ENCODE measurements at places on chromosomes 1 and 21.
A peak's percentile ranks its signal among the peaks of the same experiment; 100 is the strongest.

DNA sequence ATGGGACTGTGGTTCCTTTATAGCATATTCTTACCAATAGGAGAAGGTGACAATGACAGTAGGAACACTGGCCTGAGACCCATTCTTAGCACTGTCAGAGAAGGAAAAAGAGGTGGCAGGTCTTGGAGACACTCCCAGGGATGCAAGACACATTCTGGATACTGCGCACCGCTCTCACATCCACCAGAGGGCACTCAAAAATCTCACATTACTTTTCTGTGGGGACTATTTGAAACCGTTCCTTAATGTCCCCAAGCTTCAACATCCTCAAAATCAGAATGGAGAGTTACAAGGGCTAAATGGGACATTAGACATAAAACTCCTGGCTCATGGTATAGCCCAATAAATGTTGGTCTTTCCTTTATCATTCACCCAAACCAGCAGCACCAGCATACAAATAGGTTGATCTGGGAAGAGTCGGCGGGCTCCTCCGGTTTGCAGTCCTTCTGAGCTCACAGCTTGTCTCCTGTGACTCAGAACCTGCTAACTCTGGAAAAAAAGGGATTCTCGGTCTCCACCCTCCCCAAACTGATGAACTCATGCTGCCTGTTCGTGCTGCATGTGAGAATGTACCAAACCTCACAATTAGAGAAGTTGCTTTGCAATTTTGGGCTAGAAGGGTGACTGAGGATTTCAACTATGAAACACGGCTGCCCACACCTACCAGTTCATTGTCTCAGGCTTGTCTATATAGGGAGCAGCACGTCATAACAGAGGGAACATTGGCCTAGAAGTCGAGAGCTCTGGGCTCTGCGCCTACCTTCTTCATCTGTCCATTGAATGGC lies 40.2 kb downstream of the IL12RB2 start:
- DNase-seq = peak; percentile 45

GRCh38 chr1:29736582-29737188 lies 500.4 kb downstream of the PTPRU start:
- DNase-seq = peak; percentile 27

- peak; percentile 4 for DNase-seq
Observed at GRCh38 chr21:43865540-43866259, 677 bp downstream of the AGPAT3 start.

DNA sequence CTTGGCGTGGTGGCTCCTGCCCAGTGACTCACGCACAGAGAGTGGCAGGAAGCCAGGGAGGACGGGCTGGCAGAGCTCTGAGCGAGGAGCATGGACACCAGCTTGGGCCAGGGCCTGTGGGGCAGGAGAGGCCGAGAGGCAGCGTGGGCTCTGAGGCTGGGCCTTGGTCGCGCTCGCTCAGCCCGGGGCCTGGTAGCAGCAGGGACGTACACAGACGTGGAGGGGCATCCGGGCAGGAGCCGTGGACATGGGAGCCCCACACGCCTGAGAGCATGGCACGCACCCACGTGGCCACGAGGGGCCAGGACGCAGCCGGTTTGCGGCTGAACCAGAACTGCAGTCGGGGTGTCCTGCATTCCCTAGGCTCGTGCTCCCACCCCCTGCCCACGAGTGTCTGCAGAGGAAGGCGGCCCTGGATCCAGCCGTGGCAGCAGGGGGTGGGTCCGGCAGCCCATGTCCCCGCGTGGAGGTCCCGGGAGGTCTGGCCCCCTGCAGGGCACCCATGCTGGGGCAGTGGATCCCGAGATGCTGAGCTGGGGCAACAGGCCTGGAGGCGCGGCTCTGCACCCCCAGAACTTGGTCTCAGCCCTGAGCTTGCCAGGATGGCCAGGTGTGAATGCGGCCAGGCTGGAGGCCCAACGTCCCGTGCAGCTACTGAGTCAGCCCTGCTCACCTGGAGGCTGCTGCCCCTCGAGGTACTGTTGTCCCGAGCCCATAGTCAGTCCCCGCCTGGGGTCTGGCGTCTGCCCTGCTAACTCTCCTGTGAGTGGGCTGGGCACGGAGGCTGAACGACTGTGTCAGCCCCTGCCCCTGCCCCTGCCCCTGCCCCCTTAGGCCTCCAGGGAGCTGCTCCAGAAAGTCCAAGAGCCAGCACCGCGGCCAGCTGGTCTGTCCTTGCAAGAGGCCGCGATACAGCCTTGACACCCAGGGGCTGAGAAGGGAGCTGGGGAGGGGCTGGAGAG lies 61.6 kb downstream of the SLX9 start:
- no peak for DNase-seq

DNA sequence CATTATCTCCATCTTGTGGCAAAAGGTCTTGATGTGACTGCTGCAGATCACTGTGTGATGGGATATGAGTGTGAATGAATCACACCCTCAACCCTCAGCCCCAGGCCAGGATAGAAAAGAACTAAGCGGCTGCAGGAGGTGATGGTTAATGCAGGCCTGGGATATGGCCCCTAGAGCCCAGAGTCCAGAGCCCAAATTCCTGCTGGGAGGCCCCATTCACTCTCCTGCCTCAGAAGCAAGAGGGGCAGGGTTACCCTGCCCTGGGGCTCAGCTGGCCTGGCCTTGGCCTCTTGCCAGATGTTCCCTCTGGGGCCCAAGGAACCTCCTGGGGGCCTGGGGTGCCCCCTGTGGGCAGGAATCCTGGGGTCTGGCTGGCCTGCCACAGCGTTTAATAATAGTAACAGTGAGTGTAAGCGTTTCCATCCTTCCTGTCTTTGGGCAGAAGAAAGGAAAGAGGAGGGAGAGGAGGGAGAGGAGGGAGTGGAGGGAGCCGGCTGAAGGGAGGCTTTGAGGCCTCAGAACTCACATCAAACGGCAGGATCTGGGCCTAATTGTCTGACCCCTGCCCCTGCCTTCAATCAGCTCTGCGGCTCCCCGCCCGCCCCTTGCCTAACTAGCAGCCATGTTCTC lies 26.2 kb downstream of the DMAP1 start:
- no peak for DNase-seq

GRCh38 chr21:23963454-23963853 lies 1643.8 kb downstream of the MRPL39 start:
- DNase-seq = no peak

- DNase-seq = no peak
Observed at GRCh38 chr1:22291057-22291456, 148.2 kb upstream of the WNT4 start.

DNA sequence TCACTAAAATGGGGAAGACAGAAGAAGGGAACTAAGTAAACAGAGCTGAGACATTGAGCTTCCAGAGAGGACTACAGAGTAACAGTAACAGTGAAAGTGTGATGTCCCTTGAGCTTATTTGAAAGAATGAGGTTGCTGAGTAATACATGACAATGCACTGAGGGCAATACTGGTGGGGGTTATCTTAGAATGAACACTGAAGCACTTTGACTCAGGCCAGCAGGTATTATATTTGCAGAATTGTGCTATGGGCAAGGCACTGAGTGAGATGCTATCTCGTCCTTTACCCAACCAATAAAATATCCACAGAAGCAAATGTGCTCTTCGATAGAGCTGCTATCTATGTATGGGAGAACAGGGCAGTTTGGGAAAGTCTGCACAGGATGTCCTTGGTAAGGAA lies 133.2 kb downstream of the DISP1 start:
- no peak for DNase-seq

DNA sequence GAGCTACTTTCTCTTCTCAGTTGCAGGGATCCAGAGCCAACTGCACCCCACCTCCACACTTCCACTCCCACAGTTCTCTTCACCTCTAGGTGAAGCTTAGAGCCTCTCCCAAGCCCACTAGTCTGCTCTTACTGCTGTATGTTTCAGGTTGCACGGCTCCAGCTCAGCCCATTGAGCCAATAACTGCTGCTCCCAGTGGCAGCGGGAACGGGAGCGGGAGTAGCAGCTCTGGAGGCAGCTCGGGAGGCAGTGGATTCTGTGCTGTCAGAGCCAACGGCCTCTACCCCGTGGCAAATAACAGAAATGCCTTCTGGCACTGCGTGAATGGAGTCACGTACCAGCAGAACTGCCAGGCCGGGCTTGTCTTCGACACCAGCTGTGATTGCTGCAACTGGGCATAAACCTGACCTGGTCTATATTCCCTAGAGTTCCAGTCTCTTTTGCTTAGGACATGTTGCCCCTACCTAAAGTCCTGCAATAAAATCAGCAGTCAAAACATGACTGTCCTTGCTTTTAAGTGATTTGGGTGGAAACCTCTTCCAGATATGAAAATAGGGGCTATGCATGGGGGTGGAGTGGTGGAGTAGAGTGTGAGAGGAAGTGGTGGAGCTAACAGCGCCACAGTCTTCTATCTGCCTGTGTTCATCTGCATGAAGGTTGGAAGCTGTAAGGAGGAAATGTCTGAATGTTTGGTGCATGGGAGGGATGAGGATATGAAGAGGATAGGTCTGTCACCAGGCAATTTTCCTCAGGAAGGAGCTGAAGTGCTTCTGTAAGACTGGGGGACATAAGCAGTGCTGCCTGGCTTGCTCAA lies 29.6 kb downstream of the CHIA start:
- no peak for DNase-seq

GRCh38 chr1:223886516-223886921 lies 40.8 kb upstream of the TP53BP2 start:
- DNase-seq = no peak

GRCh38 chr1:22828484-22829308 lies 118.1 kb downstream of the EPHB2 start:
- no peak for DNase-seq

DNA sequence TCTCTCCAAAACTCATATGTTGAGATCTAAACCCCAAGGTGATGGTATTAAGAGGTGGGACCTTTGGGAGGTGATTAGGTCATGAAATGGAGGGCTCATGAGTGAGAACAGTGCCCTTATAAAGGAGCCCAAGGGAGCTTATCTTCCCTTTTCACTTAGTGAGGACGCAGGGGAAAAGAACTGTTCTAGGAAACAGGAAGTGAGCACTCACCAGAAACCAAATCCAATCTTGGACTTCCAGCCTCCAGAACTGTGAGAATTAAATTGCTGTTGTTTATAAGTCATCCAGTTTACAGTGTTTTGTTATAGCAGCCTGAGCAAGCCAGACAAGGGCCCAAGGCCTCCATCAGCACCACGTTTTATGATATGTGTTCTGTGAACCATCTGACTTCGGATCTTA lies 60.3 kb upstream of the LRRC8D start:
- no peak for DNase-seq

DNA sequence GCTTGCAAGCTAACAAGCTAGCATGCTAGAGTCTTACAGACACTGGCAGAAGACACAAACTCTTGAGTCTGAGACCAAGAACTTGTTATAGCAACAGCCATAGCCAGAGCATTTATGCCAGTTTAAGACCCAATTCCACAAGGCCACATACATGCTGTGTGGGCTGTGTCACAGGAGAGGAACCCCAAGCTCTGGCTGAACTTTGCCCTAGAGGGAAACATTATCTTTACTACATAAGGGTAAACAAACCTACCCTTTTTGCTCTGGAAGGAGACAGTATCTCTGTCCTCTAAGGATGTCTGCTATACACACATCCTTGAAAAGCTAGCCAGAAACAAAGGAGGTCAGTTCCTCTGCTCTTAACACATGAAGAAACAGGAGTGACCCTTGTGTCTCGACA lies 70.3 kb downstream of the HSF2BP start:
- DNase-seq = no peak

DNA sequence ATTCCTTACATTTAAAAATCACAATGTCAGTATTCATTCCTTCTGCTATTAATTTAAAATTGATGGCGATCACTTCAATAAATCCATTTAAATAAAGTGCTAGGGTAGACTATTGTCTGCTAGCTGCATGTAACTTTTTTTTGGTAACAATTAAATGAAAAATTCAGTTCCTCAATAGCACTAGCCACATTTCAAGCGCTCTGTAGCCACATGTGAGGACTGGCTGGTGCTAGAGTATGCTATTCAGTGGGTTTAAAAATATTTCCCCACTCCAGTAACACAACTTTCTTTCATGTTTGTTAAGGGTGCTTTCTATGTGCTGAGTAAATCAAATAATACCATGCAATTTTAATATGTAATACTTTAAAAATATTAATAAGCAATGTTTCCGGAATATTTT lies 108.2 kb downstream of the LTN1 start:
- DNase-seq = no peak

- no peak for DNase-seq
Observed at GRCh38 chr1:91830242-91831131, 55.5 kb downstream of the TGFBR3 start.

DNA sequence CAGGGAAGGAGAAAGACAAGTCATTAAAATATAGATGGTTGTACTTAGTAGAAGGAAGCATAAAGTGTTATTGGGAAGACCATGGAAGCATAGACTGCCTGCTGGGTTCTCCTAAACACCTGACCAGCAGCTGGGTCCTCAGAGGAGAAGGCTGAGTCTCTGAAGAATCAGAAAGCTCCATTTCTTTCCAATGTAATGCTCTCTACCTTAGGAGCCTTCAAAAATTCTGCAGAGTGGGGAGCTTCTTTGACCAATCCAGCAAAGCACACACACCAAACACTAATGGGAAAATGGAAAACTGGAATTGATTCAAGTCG lies 21.1 kb upstream of the BCL10 start:
- DNase-seq = no peak

DNA sequence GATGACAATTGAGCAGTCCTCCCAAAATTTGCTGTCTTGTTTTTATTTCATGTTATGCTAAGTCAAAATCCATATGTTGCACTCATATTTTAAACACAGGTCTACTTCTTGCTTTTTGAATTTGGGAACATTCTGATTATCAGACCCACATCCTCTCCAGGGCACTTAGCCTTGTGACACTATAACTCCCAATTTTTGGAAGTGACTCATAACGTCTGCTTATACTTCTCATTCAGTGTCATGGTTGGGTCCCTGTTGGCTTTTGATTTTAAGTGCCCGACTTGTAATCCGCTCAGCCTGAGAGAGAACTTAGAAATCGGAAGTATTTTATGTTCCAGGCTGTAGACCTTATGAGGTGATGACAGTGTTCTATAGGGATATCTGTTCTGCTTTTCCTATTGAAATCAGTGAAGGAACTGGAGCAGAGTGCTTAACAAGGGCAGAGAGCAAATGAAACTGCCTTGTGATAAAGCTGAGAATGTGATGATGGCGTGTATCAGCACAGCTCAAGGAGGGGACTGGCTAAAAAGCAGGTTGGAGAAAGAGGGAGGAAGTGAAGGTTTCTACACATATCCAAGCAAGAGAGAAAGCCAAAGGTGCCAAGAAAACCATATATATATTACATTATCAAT lies 136.0 kb downstream of the HLX start:
- DNase-seq = no peak

GRCh38 chr1:27353629-27354028 lies 11.8 kb downstream of the SYTL1 start:
- no peak for DNase-seq

- no peak for DNase-seq
Observed at GRCh38 chr1:111199329-111199728, 1.1 kb downstream of the DENND2D start.

DNA sequence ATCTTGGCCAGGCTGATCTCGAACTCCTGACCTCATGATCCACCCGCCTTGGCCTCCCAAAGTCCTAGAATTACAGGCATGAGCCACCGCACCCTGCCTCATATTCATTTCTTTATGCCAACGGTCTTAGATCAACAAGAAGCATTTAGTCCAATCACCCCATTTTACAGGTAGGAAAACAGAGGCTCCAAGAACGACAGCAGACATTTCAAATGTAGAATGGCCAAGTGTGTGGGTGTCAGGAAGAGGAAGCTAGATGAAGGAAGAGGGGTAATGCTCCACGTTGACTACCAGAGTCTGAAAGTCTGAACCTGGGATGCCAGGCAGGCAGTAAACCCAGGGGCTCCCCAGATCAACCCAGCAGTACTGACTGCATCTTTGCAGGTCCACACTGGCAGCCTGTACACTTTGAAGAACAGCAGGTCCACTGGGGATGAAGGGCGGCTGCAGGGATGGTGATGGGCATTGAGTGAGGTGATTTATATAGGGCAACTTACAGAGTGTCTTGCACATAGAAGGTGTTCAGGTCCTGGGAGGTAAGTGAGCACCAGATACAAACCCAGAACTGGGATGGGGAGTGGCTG lies 120.2 kb downstream of the EPHB2 start:
- DNase-seq = no peak
